ENCODE measurements at places on chromosomes 11 and 22. TPM values are rescaled to one million over a fixed set of nuclear protein-coding genes. Genes with fewer than 3 reads are reported as not detected.

C2CD2L gene
- 5.0 TPM for total RNA-seq

SCT gene
- total RNA-seq = not detected

SYT7 gene
- total RNA-seq = 6.8 TPM

PPFIA1 gene
- total RNA-seq = 93.7 TPM

DNA sequence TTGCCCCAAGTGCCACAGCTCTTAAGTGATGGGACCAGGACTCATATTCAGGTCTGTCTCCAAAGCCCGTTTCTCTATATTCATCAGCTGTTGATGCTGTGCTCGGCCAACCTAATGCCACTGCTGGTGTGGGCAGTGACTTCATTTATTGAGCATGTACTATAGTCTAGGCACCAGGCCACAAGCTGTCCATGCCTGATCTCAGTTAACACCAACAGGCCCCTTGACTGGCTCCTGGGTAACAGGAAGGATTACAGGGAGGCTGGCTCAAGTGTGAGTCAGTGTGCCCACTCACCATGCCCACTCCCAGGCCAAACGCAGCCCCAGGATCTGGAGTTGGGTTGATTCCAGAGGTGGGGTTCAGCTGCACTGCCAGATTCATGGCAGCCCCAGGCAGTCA, 8.6 kb upstream of the CRYBB2 start:
- no peak for DNase-seq

DNA sequence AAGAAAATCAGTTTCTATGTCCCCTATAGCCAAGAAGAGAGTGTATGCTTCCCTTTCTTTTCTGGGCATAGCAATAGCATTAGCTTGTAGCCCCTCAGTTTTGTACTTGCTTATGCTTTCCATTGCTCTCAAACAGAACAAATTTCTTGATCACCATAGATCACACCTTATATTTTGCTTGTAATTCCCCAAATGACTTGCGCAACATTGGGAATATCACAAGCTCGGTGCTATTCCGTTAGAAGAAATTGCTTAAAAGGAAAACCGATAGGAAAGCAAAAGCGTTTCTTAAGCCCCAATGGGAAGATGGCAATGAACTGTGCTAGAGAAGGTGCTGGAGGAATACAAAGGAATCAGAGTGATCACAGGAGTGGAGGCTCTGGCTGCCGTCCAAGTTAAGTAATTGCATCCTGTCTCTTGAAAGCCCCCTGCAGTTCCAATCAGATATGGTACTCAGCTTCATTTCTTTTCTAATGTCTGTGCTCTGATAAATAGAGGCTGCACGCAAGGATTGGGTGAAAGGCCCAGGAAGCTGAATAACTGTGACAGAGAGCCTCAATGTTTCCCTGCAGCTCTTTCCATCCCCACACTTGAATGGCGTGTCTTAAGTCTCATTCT, 182.1 kb upstream of the KIRREL3 start:
- DNase-seq = no peak

DNA sequence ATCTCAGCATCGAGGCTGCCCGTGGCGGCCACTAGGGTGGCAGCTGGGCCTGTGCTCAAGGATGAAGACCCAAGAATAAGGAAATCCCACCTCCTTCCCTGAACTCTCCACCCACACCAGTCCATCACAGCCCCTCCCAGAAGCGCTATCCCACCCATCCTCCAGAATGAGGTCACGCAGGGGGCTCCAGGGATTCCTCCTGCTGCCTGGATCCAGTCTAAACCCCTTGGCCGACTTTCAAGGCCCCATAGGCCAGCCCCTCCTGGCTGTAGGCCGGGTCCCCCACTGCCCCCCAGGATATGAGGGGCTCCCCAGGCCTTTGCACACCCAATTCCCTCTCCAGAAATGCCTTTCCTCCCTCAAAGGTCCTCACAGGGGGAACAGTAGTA, 19.0 kb upstream of the SCGB1A1 start:
- peak; percentile 37 for DNase-seq

DNA sequence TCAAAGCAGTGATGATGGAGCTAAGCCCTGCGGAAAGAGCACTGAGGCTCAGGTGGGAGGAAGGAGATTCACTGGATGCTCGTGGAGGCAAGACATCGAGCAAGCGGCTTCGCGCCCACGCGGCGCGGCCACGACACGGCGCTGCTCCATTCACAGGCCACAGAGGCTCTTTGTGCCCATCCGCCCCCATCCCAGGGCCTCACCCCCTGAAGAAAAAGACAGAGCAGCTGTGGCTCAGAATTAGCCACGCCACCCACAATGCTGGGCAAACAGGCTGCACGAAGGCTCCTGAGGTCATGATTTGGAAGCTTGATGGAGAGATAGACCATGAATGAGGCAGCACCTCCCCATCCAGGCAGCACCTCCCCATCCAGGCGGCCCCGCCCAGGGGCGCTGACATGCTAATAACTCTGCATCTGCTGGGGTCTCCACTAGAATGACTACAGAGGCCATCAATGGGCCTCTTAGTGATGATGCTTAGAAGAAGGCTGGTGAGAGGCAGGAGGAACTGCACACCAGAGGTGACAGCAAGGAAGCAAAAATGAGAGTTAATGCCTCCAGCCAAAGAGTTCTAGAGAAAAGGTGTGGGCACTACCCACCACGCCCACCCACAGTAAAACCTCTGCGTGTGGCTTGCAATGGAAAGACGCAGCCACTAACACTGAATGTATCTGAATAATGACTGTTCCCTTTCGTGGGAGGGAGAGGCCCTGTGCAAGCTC, 43.5 kb downstream of the MYH9 start:
- DNase-seq = peak; percentile 59

GRCh38 chr11:84857746-84858145, 769.4 kb downstream of the DLG2 start:
- DNase-seq = no peak

- DNase-seq = no peak
These were observed 3.5 kb downstream of the NR1H3 start for GRCh38 chr11:47261291-47261800.

DNA sequence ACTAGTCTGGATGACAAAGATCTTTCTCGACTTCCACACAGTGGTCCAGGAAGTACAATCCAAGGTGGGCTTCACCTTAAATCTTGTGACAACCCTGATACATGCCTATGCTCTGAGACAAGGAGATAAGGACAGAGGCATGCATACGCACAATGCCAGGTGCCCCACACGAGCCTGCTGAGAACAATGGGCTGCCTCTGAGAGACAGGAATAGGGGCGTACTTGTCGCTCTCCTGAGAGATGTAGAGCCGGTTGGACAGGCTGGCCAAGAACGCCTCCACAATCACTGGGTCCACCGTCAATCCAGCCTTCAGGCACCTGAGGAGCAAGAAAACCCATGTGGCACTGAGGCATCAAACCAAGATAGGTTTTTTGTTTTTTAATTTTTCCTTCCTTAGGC, 25.5 kb downstream of the SERPIND1 start:
- no peak for DNase-seq

DNA sequence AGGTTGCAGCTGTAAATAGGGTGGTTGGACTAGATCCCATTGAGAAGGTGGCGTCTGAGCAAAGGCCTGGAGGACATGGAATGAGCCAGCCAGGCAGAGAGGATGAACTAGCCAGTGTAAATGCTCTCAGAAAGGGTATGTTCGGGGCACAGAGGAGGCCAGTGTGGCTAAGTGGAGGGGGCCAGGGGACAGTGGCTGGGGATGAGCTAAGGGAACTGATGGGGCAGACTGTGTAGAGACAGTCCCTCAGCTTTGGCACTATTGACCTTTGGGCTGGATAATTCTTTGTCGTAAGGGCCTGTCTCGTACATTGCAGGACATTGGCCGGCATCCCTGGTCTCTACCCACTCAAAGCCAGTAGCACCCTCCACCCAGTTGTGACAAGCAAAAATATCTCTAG, 43.7 kb upstream of the ISX start:
- DNase-seq = no peak

GRCh38 chr11:34890812-34891211, 25.4 kb downstream of the APIP start:
- DNase-seq = peak; percentile 51

DNA sequence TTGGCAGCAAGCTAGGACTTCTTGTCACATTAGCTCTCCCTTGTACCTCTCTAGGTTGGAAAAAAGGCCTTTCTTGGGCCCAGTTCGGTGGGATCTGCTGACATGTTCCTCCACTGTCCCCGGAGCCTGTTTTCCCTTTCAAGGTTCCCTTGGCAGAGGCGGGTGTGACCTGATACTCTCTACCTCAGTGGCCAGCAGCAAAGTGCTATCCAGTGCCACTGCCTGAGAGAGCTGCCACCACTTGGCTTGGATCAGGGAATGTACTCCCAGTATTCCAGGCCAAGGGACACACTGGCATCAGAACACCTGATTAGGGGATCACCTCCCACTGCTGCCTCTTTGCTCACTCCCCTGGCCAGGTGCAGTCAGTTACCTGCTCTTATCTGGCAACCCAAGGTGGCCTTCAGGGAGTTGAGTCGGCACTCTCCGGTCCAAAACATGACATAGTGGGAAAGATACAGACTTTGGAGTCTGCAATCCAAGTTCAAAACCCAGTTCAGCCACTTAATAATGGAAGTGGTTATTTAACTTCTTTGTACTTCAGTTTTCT, 17.8 kb upstream of the NAV2 start:
- DNase-seq = no peak

DNA sequence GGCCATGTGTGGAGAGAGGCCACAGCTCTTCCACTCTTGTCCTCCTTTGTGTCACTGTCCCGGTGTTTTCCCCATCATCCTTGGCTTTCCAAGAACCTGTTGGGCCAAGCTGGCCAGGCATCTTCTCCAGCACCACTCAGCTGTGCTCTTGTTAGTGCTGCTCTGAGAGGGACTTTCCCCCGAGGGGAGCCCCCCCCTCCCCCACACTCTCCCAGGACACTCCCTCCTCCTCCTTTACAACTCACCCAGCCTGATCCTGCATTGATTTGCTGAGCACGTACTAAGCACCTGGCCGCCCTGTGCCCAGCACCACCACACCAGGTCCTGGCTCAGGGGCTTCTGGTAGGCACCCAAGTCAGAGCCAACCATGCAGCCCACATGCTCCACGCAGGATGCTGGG, 13.2 kb downstream of the TP53AIP1 start:
- DNase-seq = peak; percentile 11

DNA sequence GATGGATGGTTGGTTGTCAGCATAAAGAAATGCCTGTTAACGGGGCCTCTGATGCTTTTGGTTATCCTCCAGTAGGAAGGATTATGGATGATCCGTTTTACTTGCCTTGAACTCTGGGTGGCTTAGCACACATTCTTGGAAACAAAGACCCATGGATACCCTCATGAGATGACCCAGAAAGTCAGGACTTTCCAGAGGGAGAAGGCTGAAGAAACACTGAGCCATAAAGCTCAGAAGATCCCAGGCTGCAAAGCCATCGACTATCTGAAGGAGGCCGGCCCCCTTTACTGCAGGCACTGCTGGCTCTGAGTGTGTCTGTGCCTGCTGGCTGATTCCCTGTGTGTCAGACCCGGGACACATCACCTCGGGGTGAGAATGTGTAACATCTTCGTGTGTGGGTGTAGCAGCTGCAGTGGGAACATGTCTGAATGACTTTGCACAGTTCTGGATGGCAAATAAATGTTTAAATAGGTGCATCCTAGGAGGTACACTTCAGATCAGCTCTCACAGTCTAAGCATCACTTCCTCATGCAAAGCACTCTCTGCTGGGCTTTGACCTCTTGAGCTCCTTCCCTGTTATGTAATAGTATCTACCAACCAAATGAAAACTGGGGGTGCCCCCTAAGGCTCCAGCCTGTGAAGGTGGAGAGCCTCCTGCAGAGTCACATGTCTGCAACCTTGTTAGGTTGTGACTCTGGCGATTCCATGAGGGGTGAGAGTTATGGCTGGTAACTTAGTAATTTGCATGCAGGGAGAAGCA, 1084.9 kb downstream of the TBC1D22A start:
- no peak for DNase-seq

GRCh38 chr22:36550701-36551495, 21.9 kb upstream of the EIF3D start:
- no peak for DNase-seq

DNA sequence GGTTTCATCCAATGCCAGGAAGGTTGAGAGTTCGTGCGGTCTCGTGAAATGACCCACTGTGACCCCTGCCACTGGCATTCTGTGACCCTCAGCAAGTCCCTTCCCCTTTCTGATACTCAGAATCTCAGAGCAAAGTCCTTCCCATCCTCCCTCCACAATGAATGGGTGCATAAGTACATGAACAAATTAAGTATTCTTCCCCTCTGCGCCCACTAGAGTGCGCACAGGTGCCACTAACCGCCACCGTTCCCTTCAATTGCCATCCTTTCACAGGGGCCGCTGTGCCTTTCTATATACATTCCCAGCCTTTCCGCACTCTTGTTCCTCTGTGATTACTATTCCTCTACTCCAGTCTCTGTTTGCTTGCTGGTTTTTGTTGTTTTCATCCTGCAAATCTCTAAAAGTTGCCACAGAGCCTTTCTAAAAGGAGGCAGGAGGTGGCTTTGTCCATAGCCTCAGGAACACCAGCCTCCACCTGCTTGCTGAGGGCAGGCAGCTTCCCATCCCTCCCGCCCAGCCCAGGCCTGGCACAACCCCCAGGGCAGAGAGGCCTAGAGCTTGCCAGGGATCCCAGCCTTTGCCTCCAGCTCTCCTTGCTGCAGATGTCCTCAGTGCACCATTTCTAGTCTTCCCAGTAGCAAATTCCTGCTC, 6.7 kb upstream of the AP1B1 start:
- peak; percentile 94 for DNase-seq

DNA sequence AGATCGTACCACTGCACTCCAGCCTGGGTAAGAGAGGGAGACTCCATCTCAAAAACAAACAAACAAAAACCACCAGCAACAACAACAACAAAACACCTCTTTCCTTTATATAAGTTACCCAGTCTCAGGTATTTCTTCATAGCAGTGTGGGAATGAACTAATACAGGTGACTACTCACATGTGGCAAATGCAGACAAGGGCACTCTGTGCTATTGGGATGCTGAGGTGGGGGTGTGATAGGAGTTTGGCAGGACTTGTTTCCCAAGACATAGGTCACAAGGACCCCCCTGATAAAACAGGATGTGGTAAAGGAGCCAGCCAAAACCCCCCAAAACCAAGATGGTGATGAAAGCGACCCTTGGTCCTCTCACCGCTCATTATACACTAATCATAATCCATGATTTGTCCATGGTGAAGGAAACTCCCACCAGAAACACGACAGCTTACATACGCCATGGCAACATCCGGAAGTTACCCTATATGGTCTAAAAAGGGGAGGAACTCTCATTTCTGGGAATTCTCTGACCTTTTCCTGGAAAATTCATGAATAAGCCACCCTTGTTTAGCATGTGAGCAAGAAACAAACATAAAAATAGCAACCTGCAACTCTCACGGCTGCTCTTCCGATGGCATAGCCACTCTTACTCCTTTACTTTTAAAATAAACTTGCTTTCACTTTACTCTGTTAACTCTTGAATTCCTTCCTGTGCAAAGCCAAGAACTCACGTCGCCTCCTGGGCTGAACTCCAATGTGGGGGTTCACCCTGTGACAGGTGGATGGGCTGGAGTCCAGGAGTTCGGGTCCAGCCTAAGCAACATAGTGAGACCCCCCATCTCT, 18.8 kb upstream of the INCENP start:
- no peak for DNase-seq

GRCh38 chr11:6664551-6664950, 8.9 kb upstream of the DCHS1 start:
- DNase-seq = no peak

- DNase-seq = no peak
These were observed 165.9 kb downstream of the NAV2 start for GRCh38 chr11:19878520-19878919.
